ENCODE measurements at places on chromosomes 11 and 22. TPM values are rescaled to one million over a fixed set of nuclear protein-coding genes. Genes with fewer than 3 reads are reported as not detected.

The GTPBP1 gene
- total RNA-seq = 9.7 TPM

The ADM2 gene
- total RNA-seq = 0.51 TPM

The CCDC89 gene
- total RNA-seq = not detected

The APOL3 gene
- not detected for total RNA-seq

The CDC45 gene
- 24.1 TPM for total RNA-seq

The UBQLN3 gene
- total RNA-seq = not detected

The OR51I2 gene
- total RNA-seq = not detected

The SERGEF gene
- total RNA-seq = 18.7 TPM

The MPEG1 gene
- total RNA-seq = not detected

The TNNI2 gene
- not detected for total RNA-seq

Data from A549 treated with Mapracorat at 1 μM for 4 hours (cell line).